ENCODE measurements at places on chromosomes 13 and 19.

GRCh38 chr13:93865235-93865634 lies 614.2 kb downstream of the DCT start:
- DNase-seq = peak; percentile 87

DNA sequence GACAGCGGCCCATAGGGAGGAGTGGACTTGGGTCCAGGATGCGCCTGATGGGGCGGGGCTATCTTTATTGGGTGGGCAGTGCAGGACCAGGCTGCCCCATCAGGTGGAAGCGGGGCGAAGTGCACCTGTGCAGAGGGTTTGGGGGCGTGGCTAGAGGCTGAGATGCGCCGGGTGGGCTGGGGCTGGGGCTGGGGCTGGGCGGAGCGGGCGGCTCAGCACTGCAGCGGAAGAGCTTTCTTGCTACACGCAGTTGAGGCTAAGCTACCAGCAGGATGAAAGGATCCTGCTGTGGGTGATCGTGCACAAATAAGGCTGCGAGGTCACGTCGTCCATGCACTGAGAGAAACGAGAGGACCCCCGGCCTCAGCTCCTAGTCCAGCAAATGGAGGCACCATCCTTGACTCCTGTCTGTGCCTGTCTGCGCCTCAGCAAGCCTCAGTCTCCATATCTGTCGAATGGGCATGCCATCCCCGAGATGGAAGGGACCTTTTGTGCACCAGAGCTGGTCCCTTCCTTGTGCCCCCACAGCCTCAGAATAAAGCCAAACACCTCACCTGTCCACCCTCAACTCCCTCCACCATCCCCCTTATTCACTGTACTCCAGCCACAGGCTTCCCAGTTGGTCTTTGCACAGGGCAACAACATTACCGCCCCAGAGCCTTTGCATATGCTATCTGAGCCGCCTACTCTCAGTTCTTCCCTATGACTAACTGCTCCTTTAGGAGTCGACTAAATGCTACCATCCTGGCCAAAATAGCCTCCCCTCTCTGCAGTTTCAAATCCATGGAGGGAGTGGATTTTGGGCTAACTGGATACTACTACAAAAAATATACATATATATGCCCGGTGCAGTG lies 21.0 kb upstream of the HOMER3 start:
- no peak for DNase-seq

DNA sequence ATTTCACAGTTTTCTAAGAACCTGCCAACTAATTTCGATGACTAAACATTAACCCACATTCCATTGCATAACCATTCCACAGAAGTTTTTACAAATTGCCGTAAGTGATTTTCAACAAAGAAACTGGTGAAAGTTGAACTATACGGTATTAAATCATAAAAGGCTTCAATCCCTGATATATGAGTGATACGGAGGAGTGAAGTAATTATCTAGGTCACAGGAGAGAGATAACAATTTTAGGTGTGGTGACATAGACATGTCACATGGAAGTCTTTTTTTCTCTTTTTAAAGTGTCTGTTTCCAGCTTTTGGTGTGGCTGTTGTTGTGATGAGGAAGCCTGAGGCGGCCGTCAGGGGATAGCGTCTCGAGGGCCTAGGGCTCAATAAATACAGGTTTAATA lies 29.4 kb downstream of the TBC1D4 start:
- DNase-seq = no peak

- DNase-seq = no peak
These were observed 5.6 kb downstream of the CDX2 start for GRCh38 chr13:27963491-27963890.

GRCh38 chr13:51584731-51585672 lies 740 bp downstream of the WDFY2 start:
- peak; percentile 36 for DNase-seq

DNA sequence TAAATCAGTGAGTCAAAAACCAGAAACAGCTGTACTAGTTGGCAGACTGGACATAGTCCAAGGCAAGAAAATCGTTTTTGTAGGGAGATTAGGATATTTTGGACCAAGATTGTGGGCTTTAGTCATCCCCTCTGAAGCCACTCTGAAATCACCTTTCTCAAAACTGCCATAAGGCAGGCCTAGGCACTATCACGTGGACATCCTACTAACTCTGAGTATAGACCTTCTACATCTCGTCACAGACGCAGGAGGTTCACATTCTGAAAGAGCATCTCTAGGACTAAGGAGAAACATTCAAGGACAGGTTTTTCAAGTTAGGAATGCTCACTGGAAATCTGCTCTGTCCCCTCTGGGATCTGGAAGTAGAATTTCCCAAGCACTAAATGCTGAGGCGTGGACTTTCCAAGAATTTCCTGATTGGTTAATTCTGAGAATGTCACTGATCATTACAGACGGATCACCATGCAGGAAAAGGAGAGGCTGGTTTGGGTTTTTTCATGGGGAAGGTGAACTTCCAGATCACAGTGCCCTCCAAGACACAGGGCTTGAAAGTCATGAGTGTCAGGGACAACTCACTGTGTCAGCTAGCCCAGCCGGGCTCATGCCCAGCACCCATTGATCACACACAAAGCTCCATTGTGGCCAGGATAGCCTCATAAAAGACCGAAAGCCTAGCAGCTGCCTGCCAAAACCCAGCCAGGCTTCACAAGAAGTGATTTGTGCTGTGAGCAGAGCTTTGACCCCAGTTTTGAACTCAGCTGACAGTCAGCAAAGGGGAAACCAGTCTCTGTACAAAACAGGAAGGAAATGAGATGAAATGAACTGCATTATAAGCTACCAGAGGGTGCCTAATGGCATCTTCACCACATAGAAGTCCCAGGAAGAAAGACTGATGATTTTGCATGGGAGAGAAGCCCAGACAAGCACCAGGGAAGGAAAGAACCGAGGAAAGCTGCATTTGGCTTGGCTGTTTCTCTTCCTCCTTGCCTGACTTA lies 2.7 kb upstream of the RUBCNL start:
- no peak for DNase-seq

- no peak for DNase-seq
These were observed 1.5 kb downstream of the N4BP2L1 start for GRCh38 chr13:32426191-32426989.

DNA sequence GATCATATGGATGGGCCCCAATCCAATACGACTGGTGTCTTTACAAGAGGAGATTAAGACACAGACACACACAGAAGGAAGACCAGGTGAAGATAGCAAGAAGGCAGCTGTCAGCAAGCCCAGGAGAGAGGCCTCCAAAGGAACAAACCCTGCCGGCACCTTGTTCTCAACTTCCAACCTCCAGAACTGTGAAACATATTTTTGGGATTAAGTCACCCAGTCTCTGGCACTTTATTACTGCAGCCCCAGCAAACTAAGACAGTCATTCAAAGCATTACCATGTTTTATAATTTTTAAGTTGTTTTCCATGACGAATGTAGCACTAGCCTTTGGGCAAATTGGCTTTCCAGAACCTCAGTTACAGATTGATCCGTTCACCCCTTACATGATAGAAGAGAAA lies 11.3 kb downstream of the STARD13 start:
- DNase-seq = no peak

GRCh38 chr19:4183967-4184717 lies 1.7 kb downstream of the ANKRD24 start:
- peak; percentile 87 for DNase-seq

GRCh38 chr13:49020940-49021553 lies 45.3 kb downstream of the FNDC3A start:
- no peak for DNase-seq

DNA sequence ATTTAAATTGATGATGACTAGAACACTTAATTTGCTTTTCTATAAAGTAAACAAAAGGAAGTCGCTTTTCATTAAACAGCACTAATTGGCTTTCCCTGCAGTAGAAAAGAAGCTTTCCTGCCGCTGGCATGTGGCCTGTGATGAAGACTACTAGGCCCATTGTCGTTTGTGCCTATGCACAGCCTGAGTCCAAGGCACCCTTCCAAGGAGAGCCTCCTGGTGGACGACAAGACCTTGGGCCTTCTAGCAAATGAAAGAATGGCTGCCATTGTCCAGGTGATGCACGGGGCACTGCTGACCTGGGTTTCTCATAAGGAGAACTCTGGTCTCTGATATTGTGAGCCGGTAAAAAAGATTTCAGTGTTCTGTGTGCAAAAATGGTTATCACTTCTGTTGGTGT lies 233.0 kb downstream of the COL4A1 start:
- DNase-seq = peak; percentile 39

- DNase-seq = peak; percentile 83
These were observed 4.4 kb upstream of the SBK3 start for GRCh38 chr19:55549500-55550320.

GRCh38 chr19:5950741-5951140 lies 27.2 kb downstream of the RANBP3 start:
- DNase-seq = no peak

DNA sequence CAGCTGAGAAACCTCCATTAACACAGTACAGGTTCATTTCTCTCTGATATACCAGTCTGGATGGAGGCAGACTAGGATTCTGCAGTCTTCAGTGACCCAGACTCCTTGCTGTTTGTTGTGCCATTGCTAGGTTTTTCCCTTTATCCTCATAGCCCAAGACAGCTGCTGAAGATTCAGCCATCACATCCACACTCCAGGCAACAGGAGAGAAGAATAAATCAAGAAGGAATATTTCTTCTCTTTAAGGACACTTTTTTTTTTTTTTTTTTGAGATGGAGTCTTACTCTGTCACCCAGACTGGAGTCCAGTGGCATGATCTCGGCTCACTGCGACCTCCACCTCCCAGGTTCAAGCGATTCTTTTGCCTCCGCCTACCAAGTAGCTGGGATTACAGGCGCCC lies 14.3 kb downstream of the CLPTM1 start:
- no peak for DNase-seq

DNA sequence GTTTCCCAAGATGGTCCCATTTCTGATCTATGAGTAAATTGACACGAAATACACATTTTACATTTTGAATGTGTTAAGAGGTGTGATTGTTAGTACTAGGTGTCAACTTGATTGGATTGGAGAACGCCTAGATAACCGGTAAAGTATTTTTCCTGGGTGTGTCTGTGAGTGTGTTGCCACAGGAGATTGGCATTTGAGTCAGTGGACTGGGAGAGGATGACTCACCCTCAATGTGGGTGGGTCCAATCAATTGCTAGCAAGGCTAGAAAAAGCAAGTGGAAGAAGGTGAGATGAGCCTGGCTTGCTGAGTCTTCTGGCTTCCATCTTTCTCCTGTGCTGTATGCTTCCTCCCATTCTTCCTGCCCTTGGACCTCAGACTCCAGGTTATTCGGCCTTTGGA lies 960.7 kb upstream of the PCDH9 start:
- DNase-seq = no peak

DNA sequence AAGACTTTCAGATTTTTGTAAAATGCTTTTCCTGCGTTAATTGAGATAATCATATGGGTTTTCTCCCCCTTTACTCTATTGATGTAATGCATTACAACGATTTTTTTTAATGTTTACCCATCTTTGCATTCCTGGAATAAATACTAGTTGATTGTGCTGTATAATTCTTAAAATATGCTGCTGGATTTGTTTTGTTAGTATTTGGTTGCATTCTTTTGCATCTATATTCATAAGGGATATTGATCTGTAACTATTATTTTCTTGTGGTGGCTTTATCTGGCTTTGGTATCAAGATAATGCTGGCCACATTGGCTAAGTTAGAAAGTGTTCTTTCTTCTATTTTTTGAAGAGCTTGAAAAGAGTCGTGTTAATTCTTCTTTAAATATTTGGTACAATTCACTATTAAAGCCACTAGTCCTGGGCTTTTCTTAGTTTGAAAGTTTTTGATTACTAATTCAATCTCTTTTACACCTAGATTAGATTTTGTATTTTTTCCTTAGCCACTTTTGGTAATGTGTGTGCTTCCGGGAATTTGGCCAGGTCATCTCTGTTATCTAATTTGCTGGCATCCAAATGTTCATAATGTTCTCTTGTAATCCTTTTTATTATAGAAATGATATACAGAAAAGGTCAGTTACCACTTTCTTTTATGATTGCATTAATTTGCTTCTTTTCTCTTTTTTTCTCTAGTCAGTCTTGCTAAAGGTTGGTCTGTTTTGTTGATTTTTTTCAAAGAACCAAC lies 29.8 kb downstream of the KL start:
- no peak for DNase-seq

GRCh38 chr13:106493533-106494220 lies 41.8 kb downstream of the EFNB2 start:
- DNase-seq = no peak
